ENCODE measurements at places on chromosomes 2 and 18.

- DNase-seq: no peak
Observed at GRCh38 chr2:133553251-133553650, 15.0 kb downstream of the NCKAP5 start.

GRCh38 chr2:9462313-9462712 lies 12.0 kb upstream of the IAH1 start:
- DNase-seq: no peak

- DNase-seq: no peak
Observed at GRCh38 chr18:33181016-33181415, 259.5 kb downstream of the CCDC178 start.

DNA sequence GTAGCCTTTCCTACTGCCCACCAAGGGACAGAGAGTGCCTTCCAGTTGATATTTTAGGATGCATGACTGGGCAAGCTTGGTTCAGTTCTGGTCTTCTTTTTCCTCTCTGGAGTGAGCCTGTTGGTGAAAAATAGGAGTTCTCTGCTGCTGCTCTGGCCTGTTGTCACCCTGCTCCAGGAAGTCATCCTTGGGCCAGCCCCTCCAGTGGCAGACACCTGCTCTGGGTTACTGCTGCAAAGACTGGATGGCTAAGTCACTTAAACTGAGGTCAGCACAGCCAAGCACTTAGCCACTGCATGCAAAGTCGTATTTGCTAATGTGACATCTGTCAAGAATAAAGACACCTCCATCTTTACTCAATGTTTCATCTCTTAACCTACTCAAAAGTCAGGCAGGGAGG lies 219.6 kb upstream of the ID2 start:
- no peak for DNase-seq

DNA sequence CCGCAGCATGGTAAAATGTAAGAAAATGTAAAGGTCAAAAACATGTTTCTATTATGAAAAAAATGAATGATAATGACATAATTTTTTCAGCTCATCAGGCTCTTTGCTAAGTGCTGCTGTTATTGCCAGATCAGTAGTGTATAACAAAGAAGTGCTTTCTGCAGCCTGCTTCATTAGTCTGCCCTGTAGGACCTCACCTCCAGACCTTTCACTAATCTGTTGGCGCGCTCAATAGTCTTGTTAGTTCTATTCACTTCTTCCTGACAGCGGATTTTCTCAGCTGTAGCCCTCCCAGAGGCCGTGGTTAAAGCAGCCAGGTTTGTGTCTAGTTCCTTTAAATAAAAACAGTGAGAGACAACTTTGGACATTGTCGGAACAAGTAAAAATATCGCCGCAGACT lies 97.7 kb downstream of the CDCA7 start:
- DNase-seq: no peak

DNA sequence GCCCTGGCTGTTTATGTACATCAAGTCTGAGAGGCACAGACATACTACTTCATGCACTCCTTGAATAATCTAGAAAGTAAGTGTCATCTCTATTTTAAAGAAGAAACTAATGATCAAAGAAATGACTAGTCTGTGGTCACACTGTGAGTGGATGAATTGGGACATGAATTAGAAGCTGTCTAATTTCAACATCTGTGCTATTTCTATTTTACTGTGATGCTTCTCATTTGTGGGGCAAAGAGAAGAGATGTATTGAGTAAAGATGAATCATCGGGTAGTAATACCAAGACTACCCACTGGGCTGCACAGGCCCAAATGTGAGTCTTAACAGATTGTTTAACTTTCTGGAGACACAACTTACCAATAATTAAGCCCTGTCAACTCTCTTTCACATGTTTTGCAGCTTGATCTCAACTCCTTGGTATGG lies 42.4 kb upstream of the MTIF2 start:
- DNase-seq: peak; percentile 33

GRCh38 chr2:30226144-30227032 lies 4.9 kb upstream of the LBH start:
- no peak for DNase-seq

DNA sequence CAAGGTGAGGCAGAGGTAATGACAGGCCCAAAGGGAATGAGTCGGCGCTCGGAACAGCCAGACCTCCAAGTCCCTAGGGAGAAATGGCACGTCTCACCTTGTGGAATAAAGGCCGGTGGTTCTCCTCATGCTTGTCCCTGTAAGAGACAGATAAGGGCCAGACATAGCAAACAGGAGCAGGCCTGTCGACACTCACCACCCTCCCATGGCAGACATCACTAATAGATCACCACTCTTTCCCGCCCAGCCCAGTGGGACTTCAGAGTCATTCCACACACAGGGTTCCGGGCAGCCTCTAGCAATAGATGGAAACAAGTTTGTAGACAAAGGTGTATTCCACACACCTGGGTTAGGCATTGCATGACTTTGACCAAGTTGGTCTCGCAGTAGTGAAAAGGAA lies 6.3 kb downstream of the DNPEP start:
- DNase-seq: no peak

DNA sequence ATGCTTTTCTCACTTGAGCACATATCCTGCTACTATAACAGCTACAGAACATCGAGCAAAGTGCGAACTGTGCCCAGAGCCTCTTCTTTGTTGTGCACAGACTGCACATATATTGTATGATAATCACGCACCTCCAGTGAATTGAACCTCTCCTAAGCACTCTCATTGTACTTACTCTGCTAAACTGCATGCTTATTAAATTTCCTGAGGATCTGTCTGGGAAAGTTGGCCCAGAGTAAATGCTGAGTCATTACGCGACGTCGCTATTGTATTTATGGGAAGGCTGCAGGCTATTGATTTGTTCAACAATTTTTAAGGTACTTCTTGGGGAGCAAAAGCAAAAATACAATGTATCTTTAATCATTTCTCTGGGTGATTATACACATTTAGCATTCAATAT lies 399.6 kb upstream of the DSEL start:
- no peak for DNase-seq

- DNase-seq: no peak
Observed at GRCh38 chr2:30262716-30263309, 31.5 kb downstream of the LBH start.

DNA sequence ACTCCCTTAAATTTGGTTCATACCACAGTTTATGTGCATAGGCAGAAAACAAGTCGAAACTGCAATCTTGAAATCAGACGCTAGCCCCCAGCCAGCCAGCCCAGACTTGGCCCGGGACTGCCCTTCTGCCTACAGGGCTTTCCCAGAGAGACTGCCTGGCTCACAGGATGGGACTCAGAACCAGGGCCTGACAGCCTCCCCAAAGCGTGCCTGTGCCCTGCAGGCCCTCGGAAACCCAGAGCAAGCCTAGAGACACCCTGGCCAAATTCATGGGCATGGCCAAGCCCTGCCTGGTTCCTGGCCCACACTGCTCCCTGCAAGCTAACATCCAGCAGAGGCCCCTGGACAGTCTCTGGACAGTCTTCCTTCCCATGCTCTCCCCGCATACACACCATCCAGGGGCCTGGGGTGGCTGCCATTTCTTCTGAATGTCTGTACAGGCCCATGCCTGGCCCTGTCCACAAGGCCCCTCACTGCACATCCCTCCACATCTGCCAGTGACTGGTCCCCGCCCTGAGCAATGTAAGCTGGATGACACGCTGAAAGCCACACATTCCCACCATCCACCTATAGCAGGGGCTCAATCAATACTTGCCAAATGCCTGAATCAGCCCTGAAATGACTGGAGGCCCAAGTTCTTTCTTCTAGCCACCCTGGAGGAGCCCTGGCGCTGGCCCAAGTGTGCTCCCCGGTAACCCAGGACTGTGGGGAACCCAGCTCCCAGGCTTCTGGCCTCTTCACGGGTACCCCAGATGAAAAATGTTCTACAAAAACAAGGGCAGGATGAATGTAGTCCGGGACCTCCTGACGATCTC lies 73.1 kb downstream of the HDAC4 start:
- no peak for DNase-seq

DNA sequence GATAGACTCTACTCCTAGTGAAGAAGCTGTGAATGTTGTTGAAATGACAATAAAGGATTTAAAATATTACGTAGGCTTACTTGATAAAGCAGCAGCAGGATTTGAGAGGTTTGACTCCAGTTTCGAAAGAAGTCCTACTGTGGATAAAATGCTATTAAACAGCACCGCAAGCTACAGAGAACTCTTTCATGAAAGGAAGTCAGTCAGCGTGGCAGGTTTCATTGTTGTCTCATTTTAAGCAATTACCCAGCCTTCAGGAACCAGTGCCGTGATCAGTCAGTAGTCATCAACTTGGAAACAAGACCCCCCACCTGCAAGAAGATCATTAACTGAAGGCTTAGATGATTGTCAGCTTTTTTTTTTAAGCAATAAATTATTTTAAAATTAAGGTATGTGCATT lies 14.0 kb downstream of the USP14 start:
- DNase-seq: no peak

- no peak for DNase-seq
Observed at GRCh38 chr2:219404291-219404910, 13.8 kb upstream of the DES start.

Measured in activated CD4-positive, alpha-beta T cell treated with anti-CD3 and anti-CD28 coated beads, Interleukin-2, amount 50 U/mL, for 48 hours (primary cell).